Stimulated activated CD4-positive, alpha-beta T cell treated with anti-CD3 and anti-CD28 coated beads, Interleukin-1b, Interleukin-23, amount 100 ng/mL, for 1 hour (primary cell): ENCODE measurements at places on chromosomes 4 and X.

DNA sequence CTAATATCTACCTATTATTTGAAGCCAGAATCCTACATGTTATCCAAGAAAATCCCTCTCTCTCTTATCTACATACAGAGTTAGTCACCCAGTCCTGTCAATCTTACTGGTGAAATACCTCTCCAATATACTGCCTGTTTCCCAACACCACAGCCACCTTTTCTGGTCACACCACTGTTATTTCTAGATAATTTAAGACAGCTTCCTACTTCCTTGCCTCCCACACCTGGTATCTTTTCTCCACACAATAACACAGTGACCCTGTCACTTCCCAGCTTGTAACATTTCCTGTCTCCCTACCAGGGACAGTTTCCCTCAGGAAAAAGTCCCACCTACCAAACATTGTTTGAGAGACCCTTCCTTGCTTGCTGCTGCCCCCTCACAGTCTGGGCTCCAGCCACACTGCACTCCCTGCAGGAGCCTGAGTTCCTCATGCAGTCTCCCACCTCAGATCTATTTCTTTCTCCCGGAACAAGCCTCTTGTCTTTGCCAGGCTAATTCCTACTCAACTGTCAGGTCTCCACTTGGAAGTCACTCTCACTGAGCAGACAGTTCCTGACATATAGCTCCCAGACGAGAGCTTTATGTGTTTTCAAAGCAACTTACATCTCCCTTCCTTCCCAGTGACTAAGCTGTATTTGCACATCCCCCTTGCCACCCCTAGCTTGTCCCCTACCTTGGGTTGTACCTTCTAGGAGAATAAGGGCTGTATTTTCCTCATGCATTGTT is 73.6 kb upstream of the QRFPR start:
- DNase-seq: no peak

DNA sequence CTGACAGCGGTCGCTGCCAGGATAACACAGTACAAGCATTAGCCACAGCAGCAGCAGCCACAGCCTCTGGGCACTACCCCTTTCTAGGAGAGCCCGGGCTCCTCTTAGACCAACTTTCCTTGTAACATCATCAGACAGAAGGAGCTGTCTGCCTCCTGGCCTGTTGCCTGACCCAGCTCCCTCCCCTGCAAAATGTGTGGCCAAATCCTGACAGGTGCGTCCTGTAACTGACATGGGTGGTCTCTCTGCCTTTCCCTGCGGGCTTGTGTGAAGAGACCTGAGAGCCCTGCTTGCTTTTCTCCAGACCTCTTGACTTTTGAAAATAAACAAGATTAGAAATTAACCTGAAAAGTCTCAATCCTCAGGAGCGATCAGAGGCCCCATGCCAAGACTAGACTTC is 824.9 kb downstream of the RAPGEF2 start:
- DNase-seq: no peak

- DNase-seq: no peak
Observed at GRCh38 chrX:110397904-110398303, 39.3 kb downstream of the RTL9 start.

GRCh38 chr4:106541253-106541652 is 172.7 kb upstream of the GIMD1 start:
- DNase-seq: no peak

- no peak for DNase-seq
Observed at GRCh38 chr4:7708981-7709380, 230.7 kb downstream of the AFAP1 start.

DNA sequence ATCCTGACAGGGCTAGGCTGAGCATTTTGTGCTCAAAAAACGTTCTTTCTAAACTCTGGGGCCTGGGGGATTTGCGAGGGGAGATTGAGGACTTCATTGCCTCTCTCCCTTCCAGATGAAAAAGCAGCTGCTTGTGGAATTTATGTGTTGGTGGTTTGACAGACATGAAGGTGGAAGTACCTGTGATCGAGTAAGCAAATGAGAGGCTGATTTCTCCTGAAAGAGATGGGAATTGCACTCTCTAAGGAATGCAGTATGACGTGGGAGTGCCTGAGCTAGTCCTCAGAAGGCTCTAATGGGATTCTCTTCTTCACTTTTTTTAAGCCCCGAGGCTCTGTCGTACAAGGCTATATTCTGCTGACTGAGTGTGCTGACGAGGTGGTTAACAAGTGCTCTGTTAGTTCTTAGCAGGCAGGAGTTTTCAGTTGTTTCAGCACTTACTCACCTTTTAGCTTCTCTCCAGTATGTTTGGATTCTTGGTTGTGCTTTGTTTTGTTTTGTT is 426.8 kb upstream of the CNKSR2 start:
- DNase-seq: no peak

DNA sequence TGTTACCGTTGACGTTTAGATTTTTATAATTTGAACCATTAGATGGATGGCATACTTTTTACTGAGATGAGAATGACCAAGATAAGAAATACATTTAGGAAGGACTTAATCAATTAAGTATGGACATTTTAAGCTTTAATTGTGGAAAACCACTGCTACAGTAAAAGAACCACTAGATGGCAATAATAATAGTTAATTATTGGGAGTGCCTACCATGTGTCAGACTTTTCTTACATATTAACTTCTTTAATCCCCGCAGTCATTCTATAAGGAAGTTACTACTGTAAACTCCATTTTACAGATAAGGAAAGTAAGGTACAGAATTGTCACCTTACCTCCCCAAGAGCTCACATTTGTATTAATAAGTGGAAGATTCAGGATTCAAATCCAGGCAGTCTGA is 48.5 kb upstream of the MYOZ2 start:
- DNase-seq: no peak

DNA sequence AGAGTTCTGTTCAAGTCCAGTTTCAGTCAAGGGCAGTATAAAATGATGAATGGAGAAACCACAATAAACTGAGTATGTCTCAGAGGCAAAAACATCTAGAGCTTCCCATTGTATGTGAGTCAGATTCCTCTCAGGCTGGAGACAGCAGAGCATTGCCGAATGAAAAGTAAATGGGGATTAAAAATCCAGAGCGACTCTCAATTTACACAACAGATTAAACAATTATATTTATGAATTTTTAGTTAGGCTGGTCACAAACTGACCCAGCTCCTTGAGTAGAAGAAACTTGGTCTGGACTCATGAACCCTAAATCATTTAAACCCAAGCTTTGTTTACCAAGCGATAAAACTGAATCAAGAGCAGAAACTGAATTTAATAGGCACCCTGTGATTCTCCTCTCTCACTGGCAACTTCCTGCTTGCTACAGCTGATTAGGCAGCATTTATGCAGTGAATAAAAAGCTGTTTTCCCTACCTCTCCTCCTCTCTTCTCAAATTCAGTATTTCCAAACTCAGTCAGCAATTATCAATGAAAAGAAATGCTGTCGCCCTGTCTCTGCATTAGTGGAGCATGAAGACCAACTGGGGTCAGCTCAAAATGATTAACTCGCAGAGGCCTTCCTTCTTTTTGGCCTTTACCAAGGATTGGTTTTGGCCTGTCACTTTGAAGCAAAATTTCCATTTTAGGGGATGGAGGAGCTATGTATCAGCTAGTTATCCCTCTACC is 568.0 kb downstream of the PDHA2 start:
- no peak for DNase-seq

DNA sequence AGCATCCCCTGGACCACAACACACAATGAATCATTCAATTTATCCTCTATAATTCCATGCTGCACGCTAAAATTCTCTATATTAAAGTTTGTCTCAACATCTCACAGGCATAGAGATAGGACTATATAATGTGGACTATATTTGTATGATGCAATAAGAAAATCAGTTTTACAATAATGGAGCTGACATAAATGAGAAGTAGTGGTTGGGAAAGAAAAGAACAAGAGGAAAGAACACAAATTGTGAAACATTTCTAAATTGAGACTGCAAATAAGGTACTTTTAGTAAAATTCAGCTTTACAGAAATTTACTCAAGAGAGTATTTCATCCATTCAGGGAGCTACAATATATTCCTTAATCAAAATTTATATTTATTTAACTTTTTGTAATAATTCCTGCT is 120.4 kb downstream of the ARAP2 start:
- DNase-seq: no peak

- no peak for DNase-seq
Observed at GRCh38 chr4:53702334-53703266, 111.3 kb upstream of the LNX1 start.

GRCh38 chr4:8905773-8906667 is 34.4 kb upstream of the HMX1 start:
- DNase-seq: no peak

DNA sequence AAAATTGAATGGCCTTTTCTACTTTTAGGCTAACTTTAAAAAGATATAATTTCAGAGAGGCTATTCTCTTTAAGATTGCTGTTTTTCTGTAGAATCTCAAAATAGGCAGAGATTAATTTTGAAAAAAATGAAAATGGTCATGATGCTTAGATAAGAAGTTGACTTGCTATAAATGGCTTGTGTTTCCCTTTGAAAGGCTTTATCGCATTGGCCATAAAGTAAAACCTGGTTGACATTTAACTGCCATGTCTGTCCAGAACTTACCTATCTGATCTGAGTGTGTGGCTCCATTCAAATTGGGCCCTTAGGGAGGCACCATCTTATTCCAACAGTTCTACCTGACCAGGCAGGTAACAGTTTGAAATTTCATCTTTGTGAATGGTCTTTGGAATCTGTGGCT is 56.1 kb downstream of the AFF2 start:
- no peak for DNase-seq

DNA sequence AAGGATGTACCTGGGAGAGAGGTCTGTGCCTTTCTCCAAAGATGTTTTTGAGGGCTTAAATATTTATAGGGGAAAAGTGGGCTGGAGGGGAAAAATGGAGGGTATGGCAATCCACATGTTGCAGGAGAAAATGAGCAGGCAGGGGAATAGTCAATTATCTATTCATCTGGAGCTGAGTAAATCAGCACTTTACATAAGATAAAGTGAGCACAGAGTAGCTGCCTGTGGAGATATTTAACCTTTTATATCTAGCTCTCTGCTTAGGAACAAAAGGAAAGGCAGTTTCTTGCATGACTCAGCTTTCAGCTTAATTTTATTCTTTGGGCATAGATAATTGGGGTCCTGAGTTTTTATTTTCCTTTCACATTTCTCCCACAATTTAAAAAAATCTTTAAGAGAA is 93.6 kb upstream of the NPY2R start:
- no peak for DNase-seq

- DNase-seq: no peak
Observed at GRCh38 chr4:143451186-143451585, 62.3 kb upstream of the SMARCA5 start.

GRCh38 chr4:8227771-8228318 is 28.8 kb downstream of the SH3TC1 start:
- no peak for DNase-seq

- DNase-seq: no peak
Observed at GRCh38 chr4:85697854-85698253, 222.9 kb downstream of the ARHGAP24 start.
